NCI-H2029 (cell line): ENCODE measurements at places on chromosomes 1 and 21.
A peak's percentile ranks its signal among the peaks of the same experiment; 100 is the strongest.

- DNase-seq, result no peak
Observed at GRCh38 chr1:192892934-192893333, 84.1 kb downstream of the RGS2 start.

GRCh38 chr1:20615946-20616846 lies 17.1 kb upstream of the PINK1 start:
- no peak for DNase-seq

GRCh38 chr1:54046671-54047383 lies 6.2 kb downstream of the TMEM59 start:
- DNase-seq, result peak; percentile 40

- DNase-seq, result no peak
Observed at GRCh38 chr1:234039603-234040002, 135.1 kb downstream of the SLC35F3 start.

- peak; percentile 14 for DNase-seq
Observed at GRCh38 chr1:96651517-96651916, 70.1 kb upstream of the PTBP2 start.

GRCh38 chr1:68542586-68542985 lies 45.7 kb upstream of the DEPDC1 start:
- no peak for DNase-seq

GRCh38 chr1:40396420-40396819 lies 22.9 kb downstream of the SMAP2 start:
- no peak for DNase-seq

GRCh38 chr1:156697481-156697880 lies 7.9 kb downstream of the CRABP2 start:
- no peak for DNase-seq

DNA sequence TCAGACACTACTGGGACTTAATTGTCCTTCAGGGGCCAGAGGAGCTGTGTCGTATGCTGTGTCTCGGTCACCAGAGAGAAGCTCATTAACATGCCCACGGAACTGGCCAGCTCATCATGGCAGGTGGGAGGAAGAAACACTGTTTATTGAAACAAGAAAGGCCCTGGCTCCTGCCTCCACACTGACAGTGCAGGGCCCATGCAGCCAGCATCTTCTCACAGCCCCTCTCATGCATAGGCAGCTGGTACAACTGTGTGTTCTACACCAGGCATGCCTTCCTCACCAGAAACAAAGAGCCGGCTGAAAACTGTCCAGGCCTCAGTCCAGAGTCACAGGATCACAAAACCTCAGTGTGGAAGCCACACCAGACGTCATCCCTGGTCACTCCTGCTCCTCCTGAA lies 106.0 kb downstream of the UBE2U start:
- no peak for DNase-seq

DNA sequence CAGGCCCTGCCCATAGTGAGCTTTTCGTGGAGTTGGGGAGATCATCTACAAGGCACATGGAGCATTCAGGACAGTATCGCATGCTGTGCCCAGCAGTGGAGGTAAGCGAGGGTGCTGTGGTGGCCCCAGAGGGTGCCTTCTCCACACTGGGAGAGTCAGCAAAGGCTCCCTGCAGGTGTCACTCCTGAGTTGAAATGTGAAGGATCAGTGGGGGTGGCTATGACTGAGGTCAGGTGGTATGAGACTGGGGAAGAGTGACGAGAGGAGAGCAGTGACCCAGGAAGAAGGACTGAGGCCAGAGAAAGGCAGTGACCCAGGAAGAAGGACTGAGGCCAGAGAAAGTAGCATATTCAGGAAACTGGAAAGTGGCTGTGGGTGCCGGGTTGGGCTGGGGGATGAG lies 53.0 kb downstream of the SPAG17 start:
- no peak for DNase-seq

- DNase-seq, result no peak
Observed at GRCh38 chr1:151175041-151175741, 590 bp downstream of the TMOD4 start.

DNA sequence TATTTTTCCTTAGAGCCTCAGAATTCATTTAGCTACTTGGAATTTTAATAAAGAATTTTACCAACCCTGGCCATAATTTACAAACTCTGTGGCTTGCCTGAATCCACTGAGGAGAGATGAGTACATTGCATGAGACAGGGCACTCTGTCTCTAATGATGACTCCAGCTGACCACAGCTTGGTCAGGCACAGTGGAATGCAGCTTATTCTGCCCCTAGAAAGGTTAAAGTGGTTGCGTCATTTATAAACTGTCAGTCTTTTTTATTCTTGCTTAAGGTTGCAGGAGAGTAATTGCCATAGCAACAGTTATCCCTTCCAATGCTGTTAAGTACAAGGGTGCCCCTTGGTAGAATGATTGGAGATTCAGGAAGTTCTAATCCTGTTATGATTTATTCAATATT lies 28.3 kb downstream of the PDE4B start:
- no peak for DNase-seq

GRCh38 chr1:12174924-12175810 lies 8.4 kb downstream of the TNFRSF1B start:
- DNase-seq, result no peak

DNA sequence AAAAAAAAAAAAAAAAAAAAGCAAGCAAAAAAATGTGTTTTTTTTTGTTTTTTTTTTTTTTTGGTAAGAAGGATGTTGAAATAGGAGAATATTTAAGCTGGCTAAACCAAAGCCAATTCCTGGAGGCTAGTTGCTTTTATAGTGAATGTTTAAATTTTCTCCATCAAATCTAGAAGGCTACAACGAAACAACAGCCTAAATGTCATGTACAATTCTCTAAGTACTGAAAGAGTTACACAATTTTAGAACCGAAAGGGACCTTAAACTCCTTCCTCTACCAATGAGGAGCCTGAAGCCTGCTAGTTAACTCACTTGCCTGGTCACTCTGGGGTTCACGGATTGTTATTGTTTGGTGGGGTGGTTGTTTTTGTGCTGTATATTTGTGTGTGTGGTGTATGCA lies 3.5 kb downstream of the WLS start:
- DNase-seq, result no peak

GRCh38 chr1:64759968-64760367 lies 15.1 kb downstream of the RAVER2 start:
- DNase-seq, result no peak

GRCh38 chr1:177181631-177182291 lies 11.0 kb downstream of the BRINP2 start:
- DNase-seq, result no peak

DNA sequence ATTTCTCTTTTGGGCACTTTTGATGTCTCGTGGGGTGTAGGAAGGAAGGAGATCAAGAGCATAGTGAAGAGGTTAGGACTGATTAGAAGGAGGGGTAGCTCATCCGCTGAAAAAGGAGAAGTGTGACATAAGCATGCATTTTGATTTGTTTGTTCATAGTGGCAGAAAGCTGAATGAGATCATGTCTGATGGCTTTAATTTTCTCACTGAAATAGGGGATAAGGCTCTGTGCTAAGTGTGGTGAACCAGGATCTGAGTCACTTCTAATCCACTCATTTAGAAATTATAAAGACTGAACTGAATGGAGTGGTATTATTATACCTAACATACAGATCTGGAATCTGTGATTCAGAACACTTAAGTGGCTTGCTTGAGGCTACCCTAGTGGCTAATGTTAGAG lies 344.5 kb downstream of the PDE4B start:
- no peak for DNase-seq

GRCh38 chr1:44631333-44631646 lies 43.0 kb downstream of the TMEM53 start:
- no peak for DNase-seq

GRCh38 chr1:39500862-39501389 lies 9.5 kb downstream of the BMP8A start:
- DNase-seq, result peak; percentile 100

DNA sequence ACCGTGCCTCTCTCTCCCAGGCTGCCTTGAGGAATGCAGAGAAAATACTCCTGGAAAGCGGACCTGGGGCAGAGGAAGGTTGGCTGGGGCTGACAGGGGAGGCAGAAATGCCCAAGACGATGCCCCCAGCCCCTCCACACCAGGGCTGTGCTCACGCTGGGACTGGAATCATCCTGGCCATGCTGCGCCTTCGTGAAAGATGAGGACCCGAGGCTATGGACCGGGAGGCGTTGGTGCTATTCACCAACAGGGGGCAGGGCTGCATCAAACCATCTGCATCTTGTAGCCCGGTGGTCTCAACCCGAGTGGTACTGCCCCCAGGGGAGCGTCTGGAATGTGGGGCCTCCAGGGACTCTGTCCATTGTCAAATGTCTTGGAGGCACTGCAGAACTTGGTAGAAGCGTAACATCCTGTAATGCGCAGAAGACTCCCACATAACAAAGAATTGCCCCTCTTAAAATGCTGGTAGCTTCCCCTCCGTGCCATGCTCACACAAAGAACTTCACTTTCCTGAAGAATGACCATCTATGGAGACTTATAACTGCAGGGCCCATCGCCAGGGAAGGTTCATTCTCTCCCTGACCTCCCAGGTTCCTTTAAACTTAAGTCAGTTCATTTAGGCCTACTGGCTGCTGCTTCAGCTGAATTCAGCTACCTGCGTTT lies 251.2 kb downstream of the RRAGC start:
- no peak for DNase-seq

GRCh38 chr1:19166066-19166465 lies 44.0 kb downstream of the UBR4 start:
- DNase-seq, result no peak

DNA sequence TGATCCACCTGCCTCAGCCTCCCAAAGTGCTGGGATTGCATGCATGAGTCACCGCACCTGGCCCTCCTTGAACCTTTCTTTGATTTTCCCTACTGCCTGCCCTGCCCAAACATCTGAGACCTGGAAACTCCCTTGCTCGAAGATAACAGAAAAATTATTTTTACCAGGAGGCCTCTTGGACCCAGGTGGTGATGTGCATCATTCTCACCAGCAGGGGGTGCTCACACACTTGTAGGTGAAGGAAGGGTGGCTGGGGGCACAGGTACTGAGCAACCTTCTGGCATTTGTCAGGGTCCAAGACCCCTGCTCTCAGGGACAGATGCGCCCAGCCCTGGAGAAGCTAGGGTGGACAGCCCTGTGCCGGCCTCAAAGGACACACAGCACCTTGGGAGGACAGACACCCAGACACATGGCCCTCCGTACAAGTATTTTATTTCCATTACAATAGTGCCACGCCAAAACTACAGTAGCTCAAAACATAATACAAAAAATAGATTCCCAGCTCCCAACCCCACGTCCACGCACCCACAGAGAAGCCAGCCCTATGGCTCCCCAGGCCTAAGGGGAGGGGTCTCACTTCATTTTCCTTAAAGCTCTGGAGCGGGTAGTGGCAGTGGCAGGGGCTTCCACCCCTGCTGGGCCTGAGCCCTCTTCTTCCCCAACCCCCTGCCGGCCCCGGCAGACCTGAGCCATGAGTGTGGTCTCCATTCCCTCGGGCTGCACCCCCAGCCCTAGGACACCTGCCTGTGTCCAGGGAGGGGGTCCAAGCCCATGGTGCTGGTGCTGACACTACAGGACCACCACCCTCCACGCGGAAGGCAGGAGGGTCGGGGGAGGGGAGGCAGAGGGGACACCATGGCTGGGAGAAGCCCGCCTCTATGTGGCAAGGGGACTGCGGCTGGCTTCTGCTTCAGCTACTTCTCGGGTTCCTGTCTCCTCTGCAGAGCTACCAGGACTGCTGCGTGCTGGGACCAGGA lies 40.4 kb upstream of the EIF4G3 start:
- peak; percentile 7 for DNase-seq

GRCh38 chr1:170221031-170221430 lies 75.3 kb downstream of the NTMT2 start:
- no peak for DNase-seq

DNA sequence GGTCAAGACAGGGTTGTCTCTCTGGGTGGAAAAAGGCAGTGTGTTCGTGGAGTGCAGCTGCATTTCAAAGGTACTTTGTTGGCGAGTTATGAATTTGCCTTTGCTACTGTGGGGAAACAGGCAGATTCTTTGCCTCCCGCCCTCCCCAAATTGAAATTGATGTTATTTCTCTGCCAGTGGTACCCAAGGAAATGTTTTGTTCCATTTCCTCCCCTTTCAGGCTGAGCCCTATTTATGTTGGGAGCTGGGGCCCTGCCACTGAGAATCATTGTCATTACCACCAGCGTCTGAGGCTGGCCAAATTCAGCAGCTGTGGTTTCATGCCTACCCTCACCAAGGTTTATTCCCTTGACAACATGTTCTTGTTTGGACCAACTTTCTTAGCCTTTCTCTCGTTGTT lies 48.5 kb upstream of the OLIG2 start:
- no peak for DNase-seq

- DNase-seq, result no peak
Observed at GRCh38 chr1:11204396-11205190, 15.4 kb downstream of the ANGPTL7 start.

GRCh38 chr1:54013393-54014008 lies 4.5 kb downstream of the LDLRAD1 start:
- no peak for DNase-seq

DNA sequence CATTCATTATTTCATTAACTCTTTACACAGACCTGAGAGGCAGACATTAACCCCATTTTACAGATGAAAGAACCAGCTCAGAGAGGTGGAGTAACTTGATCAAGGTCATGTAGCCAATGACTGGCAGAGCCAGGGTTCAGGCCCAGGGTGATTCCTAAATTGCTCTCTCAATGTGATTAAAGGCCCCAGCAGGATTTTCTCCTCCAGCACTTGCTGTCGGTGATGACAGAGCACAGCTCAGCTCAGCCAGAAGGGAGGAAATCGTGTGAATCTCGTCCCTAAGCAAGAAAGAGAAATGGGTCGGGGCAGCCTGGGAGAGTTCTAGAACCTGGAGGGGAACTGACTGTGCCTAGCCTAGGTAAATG lies 19.5 kb upstream of the RNF19B start:
- DNase-seq, result no peak

GRCh38 chr1:182441719-182442118 lies 8.2 kb upstream of the RGSL1 start:
- no peak for DNase-seq

GRCh38 chr1:217088521-217089284 lies 365.5 kb upstream of the ESRRG start:
- DNase-seq, result no peak

GRCh38 chr1:93614541-93614940 lies 67.1 kb downstream of the BCAR3 start:
- peak; percentile 81 for DNase-seq

GRCh38 chr1:116302281-116302680 lies 70.8 kb upstream of the ATP1A1 start:
- DNase-seq, result no peak

- DNase-seq, result no peak
Observed at GRCh38 chr1:156154317-156154749, 948 bp downstream of the SEMA4A start.

DNA sequence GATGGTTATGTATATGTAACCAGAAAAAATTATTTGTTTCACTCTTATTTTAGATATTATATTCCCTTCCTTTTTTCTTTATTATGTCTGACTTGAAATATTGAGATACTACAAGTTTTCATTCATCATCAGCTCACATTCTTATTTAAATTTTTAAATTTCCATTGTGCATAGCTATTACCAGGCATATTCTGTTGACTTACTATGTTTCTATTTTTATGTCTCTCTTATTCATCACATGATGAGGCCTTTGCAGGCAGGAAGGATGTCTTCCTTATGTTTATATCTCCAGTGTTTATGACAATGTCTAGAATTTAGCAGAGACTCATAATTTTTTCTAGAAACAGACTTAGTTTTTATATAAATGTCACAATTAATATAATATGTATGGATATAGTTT lies 221.9 kb upstream of the KCTD3 start:
- DNase-seq, result no peak
